ENCODE measurements at places on chromosomes 11 and 22.

GRCh38 chr11:61930933-61931332, 13.6 kb upstream of the RAB3IL1 start:
- DNase-seq, result no peak

DNA sequence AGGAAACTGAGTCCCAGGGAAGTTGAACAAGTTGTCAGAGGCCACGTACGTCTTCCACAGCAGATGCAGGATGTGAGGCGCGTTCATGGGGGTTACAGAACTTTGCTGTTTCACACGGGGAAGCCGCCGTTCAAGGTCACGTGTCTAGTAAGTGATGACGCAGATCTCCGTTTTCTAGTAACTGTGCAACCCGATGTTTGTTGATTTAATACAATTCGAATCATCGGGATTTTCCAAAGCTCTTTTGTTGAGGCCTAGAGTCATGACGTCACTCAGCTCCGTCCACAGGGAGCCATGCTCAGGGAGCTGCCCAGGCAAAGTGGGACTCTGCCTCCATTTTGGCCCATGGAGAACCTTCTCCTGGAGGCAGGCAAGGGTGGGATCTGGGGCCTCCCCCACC, 1121.8 kb downstream of the TBC1D22A start:
- DNase-seq, result no peak

DNA sequence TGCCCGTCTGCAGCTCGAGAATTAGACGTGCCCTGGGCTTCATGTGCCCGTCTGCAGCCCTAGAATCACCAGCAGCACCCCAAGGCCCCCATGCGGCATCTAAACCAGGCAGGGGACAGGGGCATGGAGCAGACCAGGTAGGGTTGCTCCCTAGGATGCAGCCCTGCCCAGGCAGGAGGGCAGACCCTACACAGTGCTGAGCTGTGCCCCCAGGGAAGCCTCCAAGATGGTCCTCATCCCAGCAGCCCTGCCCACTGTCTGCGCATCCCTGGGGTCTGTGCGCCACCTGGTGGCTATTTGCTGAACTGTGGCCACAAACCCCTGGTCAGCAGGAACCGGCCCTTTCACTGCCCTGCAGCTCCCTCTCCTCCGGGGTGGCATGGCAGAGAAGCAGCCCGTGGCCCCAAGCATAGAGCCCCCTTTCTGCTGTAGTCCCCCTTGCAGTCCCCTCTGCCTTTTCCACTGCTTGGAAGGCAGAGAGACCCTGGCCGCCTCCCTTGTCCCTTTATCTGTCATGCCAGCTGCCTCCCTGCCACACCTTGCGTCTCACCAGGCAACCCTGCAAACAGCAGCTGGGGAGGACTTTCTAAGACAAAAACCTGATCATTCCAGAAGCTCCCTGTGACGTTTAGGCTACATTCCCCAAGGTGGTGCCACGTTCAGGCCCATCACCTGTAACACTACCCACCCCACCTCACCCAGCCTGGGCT, 86.6 kb downstream of the KCNQ1 start:
- peak; percentile 55 for DNase-seq

DNA sequence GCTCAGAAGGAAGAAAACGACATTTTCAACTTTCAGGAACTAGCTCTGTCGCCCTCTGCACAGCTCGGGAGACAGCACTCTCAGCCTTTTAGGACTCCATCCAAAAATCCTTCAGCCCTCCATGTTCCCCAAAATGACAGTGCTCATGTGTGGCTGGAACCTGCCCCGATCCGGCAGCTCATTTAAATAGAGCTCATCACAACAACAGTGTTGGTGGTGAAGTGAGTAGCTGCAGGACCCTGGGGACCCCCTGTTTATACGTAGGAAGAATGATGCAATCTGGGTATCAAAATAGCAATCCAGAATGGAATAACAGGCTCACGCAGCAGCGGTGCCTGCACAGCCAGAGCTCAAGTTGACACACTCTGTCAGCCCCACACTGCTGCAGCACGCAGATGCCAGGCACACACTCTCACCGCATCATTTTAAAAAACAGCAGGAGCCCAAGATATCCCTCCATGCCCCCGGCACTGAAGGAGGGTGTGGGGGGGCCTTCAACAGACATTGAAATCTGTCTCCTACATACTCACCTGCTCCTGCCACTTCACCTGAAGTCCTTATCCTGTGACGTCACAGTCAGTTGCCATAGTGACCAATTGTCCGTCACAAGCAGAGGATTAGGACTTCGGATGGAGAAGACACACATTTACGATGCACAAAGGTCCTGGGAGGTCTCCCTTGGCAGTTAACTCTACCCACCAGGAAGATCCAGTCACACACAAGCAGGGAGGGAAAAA, 24.0 kb downstream of the TRIM66 start:
- no peak for DNase-seq

- DNase-seq, result peak; percentile 70
Measured at GRCh38 chr11:75280227-75280701, 39.7 kb downstream of the TPBGL start.

DNA sequence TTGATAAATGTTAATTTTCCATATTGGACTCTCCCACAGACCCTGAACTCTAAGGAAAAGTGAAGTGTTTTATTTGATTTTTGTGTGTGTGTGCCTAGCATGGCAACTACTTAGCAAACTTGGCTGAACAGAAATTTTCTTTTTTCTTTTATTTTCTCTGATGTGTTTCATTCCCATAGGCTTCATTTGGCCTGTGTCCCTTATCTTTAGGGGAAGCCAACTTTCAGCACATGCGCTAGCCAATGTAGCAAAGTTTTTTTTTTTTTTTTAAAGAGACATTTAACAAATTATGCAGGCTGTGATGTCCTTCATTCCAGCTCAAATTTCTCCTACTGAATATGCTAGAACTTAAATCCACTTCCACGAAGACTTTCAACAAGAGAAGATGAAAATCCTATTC, 14.2 kb downstream of the TCF20 start:
- DNase-seq, result no peak

GRCh38 chr22:43275545-43276317, 67.4 kb downstream of the SCUBE1 start:
- peak; percentile 46 for DNase-seq

DNA sequence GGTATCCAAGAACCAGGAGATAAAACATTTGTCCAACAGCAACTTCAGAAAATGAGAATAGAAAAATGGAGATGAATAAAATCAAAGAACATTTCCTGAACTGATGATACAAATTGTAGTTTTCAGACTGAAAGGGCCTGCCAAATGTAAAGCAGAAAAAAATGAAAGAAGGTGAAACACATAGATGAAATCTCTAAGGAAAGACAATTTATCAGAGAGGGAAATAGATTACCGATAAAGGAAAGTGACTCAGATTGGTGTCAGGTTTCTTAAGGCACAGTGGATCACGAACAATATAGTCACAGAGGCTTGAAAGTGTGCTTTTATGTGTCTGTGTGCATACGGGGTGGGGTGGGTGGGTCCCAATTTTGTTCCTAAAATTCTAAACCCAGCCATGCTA, 4.1 kb upstream of the STT3A start:
- DNase-seq, result peak; percentile 54

DNA sequence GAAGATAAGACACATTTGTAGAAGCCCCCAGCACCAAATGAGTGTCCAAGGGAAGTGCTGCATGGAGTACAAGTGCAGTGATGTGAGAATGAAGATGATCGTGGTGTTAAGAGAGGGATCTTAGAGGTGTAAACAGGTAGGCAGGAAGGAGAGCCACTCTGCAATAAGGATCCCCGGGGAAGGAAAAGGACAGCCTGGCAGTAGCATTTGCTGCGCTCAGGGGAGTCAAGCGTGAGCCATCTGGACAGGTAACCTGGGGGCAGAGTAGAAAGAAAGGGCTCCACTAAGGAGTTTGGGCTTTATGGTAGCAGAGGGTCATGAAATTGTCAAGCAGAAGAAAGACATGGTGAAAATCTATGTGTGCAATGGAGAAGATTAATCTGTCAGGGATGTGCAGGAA, 587.2 kb downstream of the BUD13 start:
- DNase-seq, result no peak

DNA sequence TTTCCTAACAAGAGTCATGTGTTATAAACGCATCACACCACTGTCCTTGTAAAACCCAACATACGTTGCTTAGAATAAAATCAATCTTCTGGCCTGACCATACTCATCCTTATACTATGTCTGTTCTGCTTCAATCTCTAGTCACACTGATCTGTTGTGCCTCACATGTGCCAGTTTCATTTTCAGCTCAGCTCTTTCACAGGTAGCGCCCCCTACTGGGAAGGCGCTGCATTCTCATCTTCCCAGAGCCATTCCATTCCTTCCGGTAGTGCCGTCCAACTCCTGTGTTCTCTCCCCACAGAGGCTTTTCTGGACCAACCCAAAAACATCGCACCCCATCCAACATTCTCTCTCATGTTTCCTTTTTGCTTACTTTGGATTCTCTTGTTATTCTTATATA, 22.2 kb downstream of the CASP5 start:
- DNase-seq, result peak; percentile 5

DNA sequence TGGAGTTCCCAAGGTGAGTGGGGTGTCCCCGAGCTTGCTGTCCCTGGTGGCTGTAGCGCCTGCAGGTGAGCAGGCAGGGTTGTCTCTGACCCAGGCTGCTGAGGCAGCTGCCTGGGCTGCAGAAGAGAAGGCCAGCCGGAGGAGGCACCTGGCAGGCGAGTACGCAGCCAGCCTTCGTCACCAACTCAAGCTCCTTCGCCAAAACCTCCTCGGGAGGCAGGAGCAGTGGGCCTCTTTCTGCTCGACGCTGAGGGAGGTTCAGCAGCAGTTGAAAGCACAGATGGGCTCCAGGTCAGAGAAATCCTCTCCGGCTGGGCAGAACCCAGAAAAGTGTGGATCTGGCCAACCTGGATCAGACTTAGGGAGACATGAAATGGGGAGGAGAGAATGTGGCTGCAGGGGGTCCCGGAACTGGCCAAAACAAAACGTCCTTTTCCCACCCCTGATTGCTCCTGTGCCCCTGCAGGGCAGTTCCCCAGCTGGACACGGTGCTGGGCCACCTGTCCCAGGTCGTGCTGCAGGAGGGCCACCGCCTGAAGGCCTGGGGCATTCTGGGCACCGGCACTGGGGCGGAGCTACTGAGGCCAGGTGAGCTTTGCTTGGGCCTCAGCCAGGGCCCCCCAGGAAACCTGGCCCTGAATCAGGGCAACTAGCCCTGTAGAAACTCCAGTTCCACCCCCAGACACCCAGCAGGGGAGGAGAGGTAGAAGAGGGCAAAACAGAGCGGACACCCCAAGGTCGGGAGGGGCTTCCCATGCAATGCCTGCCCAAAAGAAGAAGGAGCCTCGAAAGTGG, 56.7 kb downstream of the BTG4 start:
- no peak for DNase-seq

DNA sequence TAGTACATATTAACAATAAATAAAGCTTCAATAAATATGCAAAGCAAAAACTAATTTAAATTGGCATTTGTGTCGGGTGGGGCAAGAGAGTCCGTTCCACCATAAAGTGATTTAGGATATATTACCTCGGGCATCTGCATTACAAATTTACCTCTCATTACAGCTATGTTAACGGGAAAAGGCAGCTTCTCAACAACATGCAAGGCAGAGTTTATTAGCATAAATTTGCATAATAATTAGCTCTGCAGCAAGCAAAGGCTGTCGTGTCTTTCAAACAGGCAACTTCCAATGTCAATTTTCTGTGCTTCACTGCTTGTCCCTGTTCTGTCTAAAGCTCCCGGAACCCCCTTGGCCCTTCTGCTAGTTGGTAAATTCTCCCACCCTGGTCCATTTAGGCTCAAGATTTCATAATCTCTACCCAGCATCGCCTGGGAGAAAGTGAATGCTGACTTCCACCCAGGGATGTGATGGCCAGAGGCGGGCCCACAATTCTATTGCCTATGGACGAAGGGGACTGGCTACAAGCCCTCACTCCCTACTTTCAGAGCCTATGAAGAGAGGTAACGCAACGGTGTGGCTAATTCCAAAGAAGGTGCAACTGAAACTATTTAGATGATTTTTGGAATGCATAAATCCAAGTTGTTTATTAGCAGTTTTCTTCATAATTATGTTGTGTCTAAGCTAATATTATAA, 462.1 kb downstream of the OPCML start:
- no peak for DNase-seq

GRCh38 chr22:48342732-48343131, 1484.9 kb downstream of the BRD1 start:
- DNase-seq, result no peak

- peak; percentile 22 for DNase-seq
Measured at GRCh38 chr11:59708537-59708936, 5.1 kb downstream of the OR10V1 start.

DNA sequence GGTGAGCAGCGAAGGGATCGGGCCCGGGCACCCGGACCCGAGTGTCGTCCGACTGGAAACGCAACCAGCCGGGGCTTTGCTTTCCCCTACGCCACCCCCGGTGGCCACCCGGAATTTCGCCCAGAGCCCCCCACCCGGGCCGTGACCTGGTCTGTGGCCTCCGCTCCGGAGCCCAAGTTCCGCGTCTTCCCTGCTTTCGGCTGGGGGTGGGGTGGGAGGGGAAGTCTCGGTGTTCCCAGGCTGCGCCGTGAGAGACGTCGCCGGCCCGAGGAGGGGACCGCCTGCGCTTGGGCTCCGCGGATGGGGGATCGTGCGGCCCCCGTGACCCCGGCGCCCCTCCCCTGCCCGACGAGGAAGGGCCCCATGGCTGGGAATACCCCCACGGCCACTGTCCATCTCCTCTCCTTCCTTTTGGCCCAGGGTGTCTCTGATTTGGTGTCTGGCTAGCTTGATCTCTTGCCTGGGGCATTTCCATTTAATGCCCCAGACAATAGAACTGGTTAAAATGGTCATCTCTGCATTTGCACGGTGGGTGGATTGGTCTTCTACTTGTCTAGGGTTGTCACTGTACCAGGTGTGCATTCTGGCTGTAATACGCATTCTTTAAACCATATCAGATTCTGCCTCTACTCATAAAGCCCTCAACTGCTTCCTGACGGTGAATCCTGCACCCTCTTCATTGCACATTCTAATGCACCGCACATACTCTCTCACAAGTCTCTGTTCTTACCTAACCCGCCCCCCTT, 789 bp downstream of the SIK2 start:
- peak; percentile 43 for DNase-seq

DNA sequence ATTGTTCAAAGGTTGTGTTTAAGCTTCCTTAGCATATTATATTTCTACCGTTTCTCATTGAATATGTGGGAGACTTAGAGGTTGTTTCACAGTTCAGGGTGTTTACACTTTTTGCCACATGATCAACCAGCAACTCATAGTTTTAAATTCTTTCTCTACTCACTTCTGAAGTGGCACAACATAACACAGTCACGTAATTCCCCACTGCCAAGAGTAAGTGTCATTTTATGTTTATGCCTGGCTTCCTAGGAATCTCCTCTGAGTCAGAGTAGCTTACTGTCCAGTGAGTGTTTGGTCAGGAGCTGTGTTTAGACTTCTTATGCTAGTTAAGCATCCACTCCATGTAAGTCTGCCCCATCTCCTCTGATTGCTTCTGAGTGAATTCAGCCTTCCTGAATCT, 520.8 kb upstream of the KIRREL3 start:
- peak; percentile 85 for DNase-seq

GRCh38 chr11:10263929-10264328, 30.1 kb downstream of the SBF2 start:
- peak; percentile 42 for DNase-seq

GRCh38 chr11:37630866-37631265, 1032.8 kb upstream of the RAG2 start:
- DNase-seq, result no peak
